ENCODE measurements at places on chromosomes 12 and 14.

DNA sequence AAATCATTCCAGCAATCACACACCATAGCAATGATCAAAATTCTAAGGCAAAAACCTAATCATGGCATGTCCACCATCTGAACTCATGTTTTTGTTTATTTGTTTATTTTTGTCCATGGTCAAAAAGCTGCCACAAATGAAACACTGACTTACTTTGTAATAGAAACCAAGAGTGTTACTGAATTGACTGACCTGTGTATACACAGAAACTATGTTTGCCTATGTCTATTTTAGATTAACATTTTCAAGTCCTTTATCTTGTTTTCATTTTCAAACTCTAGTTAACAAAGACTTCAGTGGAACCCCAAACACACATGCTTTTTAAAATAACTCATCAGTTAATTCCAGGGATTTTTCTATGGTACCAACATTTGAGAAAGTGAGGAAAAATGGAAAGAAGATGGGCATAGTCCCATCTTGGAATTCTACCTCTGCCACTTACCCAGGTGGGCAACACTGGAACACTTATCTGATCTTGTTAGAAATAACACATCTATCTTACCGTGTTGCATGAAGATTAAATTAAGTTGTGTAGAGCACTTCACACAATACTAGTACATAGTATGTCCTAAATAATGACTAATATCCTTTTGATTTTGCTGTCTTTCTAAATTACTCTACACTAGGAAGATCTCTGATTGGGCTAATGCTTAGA lies 6.4 kb downstream of the LUM start:
- no peak for DNase-seq

DNA sequence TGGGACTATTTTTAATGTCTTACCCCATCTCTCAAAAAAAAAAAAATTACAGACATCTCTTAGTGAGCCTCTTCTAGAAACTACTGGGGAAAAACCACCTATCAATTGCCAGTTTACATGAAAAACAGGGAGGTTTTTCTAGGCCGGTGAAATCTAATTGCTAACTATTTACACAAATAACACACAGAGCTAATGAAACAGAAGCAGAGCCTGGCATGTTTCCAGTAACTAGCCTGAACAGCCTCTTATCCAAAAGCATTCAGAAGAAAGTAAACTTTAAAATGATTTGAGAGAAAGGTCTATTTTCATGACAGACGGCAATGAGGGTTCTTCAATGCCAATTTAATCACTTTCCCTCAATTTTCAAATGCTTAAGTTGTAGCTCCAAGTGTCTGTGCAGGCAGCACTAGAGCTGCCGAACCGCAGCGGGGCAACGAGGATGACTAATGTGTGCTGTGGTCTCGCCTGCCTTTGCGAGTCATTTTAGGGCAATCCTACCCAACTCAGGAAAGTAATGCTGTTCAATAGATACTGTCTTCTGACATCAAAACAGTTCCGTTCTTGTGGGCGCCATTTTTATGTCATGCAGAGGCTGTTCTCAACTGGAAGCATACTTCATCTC lies 84.6 kb downstream of the SETD3 start:
- DNase-seq, result peak; percentile 52

DNA sequence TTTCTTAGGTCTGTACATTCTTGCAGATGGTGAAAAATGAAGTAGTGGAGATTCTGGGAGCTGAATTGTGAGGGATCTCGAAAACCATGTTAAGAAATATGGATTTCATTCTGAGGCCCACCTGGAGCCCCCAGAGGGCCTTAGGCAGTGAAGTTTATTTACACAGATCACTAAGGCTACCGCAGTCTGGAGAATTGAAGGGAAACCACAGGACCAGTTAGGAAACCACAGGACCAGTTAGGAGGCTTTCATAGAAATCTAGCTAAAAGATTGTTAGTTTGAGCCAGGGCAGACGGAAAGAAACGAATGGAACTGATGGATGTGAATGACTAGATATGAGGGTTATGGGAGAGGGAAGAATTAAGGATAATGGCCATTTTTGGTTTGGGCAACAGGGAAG lies 7.2 kb downstream of the CBLN3 start:
- DNase-seq, result no peak

DNA sequence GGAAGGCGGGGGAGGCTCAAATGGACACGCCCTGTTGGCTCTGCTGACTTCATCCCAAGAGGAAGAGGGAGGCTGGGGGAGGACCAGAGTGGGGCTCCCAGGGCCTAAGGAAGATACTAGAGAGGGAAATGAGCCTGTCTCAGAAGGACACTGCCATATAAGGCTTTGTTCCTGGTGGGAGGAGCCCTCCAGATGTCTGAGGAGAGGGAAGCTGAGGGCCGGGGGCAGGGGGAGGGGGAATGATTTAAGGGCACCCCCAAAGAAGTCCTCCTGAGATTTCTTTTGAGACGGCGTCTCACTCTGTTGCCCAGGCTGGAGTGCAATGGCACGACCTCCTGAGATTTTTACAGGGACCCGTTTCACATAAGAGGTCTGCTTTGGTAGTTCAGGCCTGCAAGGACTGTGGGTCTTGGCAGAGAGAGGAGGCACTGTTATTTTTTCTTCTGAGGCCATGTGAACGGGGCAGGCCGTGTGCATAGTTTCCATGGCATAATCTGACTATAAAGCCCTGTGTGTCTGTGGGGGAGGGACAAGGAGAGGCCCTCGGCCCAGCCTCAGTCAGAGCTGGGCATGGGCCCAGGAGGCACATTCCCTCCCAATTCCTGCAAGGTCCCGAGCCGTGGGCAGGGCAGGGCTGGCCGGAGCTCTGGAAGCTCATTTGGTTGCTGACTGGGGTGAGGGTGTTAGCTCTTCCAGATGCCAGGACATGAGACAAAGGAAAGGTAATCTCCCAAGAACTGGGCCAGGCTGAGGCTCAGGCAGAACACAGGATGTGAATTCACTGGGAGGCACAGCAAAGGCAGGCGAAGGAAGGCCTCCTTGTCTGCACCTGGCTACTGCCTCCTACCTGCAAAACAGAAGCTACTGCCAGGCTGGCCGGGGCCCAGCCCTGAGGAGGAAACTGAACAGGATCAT lies 22.2 kb upstream of the PLEKHG3 start:
- DNase-seq, result no peak

- no peak for DNase-seq
Measured at GRCh38 chr12:127970491-127970890, 296.5 kb upstream of the TMEM132C start.

DNA sequence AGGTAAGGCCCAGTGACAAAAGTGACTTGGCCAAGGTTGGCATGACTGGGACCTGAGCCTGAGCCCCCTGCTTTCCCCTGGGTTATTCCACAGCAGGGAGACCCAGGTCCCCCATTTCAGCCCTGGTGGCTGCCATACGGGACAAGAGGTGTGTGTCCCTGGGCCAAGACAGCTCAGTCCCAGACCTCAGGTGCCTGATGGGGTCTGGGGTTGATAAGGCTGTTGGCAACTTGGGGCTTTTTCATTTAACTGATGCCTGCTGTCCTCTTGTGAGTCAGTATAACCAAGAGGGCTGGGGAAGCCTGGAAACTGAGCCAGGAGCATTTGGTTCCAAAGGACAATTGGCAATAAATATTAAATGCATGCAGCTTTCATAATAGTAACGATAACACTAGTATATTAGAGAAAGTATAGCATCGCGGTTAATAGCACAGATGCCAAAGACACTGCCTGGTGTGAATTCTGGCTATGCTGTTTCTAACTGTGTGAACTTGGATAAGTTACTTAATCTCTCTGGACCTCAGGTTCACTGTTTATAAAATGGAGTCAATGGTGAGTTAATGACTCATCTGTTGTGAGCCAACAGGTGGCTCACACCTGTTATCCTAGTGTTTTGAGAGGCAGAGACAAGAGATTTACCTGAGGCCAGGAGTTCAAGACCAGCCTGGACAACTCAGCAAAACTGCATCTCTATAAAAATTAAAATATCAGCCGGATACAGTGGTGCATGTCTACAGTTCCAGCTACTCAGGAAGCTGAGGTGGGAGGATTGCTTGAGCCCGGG lies 898 bp downstream of the SDSL start:
- no peak for DNase-seq

DNA sequence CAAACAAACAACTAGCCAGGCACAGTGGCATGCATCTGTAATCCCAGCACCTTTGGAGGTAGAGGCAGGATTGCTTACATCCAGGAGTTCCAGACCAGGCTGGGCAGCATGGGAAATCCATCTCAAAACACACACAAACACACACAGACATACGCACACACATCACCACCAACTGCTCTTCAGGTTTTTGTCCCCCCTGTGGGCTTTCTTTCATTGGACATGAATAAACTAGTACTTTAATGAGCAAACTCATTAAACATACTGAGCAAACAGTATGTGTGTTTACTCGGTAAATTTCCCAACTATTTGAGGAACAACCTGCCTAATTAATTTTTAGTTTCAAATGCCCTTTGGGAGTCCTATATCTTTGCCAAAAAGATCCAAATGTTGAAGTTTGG lies 10.1 kb upstream of the RASSF3 start:
- DNase-seq, result peak; percentile 58

DNA sequence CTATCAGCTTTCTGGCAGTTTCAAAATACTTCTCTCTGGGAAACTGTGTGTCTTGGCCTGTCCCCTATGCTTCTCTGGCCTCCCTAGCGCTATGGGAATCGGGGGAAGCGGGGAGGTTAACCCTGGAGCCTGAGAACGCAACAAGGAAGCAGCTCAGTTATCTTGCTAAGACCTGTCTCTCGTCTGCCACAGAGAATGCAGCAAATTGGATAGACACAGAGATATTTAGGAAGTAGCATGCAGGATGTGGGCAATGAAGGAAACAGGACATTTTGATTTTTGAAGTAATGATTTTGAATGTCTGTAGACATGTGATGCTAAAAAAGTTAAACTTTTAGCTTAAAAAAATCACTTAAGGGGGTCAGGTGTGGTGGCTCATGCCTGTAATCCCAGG lies 6.6 kb upstream of the CALCOCO1 start:
- no peak for DNase-seq

DNA sequence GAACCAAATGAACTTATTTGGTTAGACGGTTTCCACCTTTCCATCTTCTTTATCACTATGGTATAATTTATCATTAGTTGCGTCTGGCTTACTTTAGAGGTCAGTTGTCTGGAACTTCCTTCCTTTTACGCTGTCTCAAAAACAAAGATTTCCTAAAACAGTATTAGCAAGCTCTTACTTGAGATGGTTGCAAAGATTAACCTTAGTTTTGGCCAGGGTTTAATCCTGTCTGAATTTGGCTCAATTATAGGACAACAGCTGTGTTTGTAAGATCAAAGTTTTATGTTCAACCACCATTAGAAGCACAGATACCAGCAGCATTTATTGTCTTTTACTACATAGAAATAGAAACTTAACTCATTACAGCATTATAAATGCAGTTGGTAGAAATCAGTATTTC lies 7.9 kb upstream of the WASHC3 start:
- no peak for DNase-seq

DNA sequence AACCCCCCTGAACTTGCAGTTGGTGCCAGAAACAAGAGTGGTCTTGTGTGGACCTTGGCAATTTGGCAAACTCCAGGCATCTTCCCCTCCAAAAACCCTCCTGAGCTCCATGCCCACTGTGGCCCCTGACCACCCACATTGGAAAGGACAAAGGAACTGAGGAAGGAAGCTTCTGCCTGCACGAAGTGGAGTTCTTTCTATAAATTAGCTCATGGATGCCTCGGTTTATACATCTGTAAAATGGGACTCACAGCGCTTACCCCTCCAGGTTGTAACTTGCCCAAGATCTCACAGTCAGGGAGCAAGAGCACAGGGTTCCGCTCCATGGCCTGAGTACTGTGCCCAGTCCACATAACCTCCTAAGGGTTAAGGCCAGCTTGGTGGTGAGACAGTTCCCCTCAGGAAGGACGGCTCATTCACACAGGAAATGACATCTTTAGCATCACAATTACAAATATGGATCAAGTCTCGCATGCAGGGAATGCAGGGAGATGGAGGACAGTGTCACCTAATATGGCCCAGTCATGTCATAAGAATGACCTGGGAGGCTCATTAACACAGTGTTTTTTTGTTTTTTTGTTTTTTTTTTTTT lies 66.6 kb downstream of the CLMN start:
- DNase-seq, result no peak

GRCh38 chr12:219891-220352 lies 6.0 kb upstream of the SLC6A12 start:
- peak; percentile 44 for DNase-seq

- no peak for DNase-seq
Measured at GRCh38 chr12:124751654-124752355, 111.9 kb downstream of the SCARB1 start.

DNA sequence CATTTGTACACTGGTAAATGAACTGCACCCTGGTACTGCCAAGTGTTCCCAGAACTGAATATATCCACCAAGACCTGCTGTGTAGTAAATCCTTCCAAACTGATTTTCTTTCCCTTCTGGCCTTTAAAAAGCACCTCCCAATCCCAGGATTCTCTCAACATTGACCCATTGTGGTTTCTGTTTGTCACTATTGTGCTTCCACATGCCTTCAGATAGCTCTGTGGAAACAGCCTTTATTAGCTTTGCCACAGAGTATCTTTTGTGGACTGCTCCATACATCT lies 949 bp upstream of the KIF21A start:
- no peak for DNase-seq

- DNase-seq, result peak; percentile 99
Measured at GRCh38 chr14:103867523-103867953, 20.2 kb upstream of the PPP1R13B start.

DNA sequence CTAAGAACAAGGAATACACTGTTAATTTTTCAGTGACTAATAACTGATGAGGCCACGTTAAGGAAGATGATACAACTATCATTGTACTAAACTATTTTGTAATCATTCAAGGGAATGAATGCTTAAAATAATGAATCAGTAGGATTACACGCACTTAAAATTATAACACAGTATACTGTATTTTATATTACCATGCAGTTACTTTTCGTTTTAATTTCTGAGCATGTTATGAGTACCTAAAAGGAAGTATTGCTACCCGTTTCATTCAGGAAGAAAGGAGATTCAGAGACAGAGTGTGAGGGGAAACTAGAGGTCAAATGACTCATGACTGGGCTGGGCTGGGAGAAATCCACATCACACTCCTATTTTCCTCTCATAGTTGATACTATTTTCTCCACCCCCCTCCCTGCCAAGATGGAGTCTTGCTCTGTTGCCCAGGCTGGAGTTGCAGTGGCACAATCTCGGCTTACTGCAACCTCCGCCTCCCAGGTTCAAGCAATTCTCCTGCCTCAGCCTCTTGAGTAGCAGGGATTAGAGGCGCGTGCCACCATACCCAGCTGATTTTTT lies 202.0 kb downstream of the PPM1H start:
- DNase-seq, result no peak

GRCh38 chr12:46843811-46844210 lies 18.0 kb upstream of the SLC38A4 start:
- DNase-seq, result no peak

DNA sequence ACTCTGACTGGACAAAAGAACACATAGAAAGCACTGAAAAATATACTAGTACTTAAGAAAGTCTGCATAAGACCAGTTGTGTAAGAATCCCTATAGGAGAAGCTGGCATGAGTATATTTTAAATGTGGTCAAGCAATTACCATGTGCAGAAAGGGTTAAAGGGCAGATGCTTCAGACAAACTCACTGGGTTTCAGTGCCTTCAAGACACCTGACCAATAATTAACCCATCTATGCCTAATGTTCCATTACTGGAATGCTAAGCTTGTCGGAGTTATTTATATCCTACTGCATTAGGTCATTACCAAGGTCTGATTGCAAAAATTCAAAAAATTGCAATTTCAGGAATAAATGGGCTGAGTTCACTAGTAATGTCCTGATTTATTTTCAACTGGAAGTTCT lies 41.3 kb downstream of the HNRNPC start:
- no peak for DNase-seq

GRCh38 chr12:97940629-97941028 lies 478.0 kb downstream of the RMST start:
- DNase-seq, result no peak

- no peak for DNase-seq
Measured at GRCh38 chr12:67698672-67699581, 50.4 kb downstream of the DYRK2 start.
